GM13976 (cell line): ENCODE measurements at places on chromosomes 5 and 9.

- no peak for DNase-seq
Measured at GRCh38 chr9:105082843-105083242, 154.9 kb upstream of the ABCA1 start.

DNA sequence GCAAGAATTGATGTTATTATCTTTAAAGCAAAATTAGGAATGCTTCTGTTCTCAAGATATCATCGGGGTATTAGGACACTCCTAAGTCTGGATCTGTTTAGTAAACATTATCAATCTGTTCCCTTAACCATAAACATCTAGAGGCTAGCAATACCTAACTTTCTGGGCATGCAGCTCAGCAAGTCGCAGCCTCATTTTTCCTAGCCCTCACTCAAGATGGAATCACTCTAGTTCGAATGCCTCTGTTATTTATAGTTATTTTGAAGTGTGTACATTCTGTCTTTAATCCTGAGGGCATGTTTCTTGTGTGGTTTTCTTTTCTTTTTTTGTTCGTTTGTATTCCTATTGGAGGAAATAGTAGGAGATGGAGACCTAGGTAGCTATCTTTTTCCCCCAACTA is 66.9 kb downstream of the FER start:
- no peak for DNase-seq

DNA sequence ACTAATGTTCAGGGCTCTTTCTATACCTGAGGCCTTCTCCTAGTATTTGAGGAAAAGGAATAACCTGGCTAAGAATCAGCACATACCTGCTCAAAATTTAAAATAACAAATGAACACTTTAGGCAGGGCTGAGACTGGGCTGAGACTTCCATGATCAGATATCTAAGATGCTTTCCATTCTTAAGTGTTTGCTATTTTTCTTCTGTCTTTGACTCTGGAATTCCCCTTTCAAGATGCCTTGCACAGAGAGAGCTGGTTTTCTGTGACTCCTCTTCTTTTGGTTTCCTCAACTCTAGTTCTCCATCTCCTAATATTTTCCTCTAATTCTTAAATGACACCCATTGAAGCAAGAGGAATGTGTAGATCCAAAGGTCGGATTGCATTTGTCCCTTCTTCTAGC is 61.1 kb downstream of the DPYSL3 start:
- DNase-seq, result no peak

- DNase-seq, result no peak
Measured at GRCh38 chr9:20811872-20812271, 127.8 kb downstream of the FOCAD start.

- no peak for DNase-seq
Measured at GRCh38 chr5:172768573-172769341, 2.2 kb downstream of the DUSP1 start.

DNA sequence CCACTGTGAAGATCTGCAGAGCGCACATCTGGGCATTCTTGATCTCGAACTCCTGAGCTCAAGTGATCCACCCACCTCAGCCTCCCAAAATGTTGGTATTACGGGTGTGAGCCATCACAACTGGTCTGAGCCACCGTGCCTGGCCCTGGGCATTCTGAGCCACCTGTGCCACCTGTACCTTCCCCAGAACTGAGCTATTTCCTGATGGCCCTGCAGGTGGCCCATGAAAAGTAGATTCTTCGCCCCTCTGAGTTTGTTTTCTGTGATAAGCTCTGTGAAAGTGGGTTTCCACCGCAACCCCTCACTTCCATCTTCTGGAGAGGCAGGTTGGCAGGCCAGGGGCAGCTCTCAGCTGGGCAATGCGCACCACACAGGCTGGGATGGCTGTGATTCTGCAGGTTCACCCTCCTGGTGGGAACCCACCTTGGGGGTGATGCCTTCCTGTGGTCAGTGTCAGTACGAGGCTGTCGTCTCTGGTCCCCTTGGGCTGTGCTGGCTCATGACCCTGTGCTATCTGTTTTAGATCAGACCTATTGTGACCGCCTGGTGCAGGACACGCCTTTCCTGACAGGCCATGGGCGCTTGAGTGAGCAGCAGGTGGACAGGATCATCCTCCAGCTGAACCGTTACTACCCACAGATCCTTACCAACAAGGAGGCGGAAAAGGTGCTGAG is 11.3 kb downstream of the CARD19 start:
- no peak for DNase-seq

DNA sequence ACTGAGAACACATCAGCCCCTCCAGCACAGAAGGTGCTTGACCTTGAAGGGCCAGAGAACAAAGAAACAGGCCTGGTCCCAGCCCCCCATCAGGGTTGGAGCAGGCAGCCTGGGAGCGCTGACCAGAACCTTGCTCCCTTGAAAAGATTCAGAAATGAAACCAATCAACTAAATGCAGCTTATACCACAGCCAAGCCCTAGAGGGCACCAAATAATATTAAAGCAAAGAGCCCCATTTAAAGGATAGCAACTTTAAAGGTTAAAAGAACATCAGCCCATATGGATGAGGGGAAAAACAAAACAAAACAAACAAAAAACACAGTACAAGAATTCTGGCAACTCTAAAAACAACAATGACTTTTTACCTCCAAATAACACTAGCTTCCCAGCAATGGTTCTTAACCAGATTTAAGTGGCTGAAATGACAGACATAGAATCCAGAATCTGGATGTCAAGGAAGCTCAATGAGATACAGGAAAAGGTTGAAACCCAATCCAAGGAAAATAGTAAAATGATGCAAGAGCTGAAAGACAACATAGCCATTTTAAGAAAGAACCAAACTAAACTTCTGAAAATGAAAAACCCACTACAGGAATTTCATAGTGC is 471.9 kb downstream of the MTRR start:
- DNase-seq, result no peak

DNA sequence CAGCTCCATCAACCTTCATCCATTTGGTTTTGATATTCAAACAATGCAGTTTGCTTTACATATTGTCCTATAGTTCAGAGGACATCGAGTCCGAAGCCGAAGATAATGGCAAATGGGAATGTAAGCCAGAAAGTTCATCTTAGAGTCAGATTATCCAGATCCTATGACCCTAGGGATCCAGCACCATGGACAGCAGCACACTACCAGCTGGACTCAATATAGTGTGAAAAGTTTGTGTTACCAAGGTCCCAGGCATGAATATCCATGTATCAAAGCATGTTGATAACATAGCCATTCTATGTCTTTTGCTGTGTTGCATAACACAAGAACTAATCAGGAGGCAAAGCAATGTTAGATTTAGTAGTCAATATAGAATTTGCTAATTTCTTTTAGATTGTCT is 46.3 kb downstream of the FSTL4 start:
- DNase-seq, result no peak

DNA sequence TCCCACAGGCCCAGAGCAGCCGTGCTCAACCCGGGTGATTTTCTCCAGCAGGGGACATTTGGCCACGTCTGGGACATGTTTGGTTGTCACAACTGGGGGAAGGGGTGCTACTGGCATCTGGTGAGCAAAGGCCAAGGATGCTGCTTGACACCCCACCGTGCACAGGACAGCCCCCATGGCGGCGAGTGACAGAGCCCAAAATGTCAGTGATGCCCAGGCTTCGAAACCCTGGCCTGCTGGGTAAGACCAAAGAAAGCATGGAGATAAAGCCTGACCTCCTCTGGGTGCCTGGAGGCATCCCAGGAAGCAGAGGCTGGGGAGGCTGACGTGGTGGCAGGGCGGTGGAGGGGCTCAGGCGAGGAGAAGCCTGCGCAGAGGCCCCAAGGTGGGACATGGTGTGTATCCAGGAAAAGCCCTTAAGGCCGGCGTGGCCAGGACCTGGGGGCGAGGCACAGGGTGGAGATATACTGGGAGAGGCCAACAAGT is 66.4 kb downstream of the ZNF354C start:
- no peak for DNase-seq

- no peak for DNase-seq
Measured at GRCh38 chr9:101736717-101737116, 1.7 kb downstream of the GRIN3A start.

DNA sequence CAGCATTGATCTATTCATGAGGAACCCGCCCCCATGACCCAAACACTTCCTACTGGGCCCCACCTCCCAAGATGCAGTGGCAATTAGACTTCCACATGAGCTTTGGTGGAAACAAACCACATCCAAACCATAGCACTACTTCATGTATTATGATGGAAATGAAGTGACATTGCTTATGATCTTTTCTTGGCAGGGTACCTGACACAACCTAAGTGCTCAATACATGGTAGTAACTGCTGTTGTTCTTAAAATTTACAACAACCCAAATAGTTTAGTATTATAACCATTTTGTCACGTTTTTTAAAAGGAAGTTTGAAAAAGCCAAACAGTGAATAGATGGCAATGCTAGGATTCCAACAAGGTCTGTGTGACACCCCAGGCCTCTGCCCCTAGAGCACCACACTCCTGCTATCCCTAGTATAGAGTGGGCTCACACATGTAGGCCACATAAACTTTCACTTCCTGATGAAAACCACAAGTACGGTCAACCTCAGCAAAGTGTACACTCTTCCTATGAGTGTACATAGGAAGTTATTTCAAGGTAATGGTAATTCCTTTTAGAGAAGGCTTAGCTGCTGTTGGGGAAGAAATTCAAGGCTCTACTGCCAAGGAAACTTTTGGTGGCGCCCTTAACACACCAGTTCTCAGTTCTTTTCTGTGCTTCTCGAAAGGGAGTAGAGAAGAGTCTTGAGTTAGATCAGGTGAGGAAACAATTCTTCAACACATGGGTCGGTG is 97.6 kb downstream of the ARSB start:
- DNase-seq, result peak; percentile 49

- peak; percentile 45 for DNase-seq
Measured at GRCh38 chr5:142915813-142916424, 145.7 kb downstream of the ARHGAP26 start.

GRCh38 chr9:28866951-28867350 is 1293.7 kb upstream of the C9orf72 start:
- DNase-seq, result no peak

- DNase-seq, result no peak
Measured at GRCh38 chr5:109844695-109845094, 155.0 kb downstream of the MAN2A1 start.

GRCh38 chr9:31390403-31391025 is 993.9 kb upstream of the ACO1 start:
- DNase-seq, result no peak

GRCh38 chr9:132283863-132284262 is 70.9 kb downstream of the SETX start:
- no peak for DNase-seq

- DNase-seq, result no peak
Measured at GRCh38 chr9:113890704-113891103, 14.6 kb downstream of the ZNF618 start.

DNA sequence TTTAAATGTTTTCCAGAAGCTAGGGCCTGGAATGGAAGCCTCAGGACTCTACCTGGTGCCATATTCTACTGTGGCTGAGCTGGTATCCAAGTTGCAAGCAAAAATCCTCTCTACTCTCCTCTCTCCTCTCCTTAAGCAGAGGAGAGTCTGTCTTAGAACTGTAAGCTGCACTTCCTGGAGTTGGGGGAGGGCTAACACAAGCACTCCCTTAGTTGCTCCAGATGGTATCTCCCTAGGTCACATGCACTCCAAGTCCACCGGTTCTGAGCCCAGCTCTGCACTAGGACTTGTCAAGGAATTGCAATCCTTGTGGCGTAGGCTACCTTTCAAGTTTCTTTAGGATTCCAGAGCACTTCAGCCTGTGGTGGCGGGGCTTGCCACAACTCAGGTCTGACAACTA is 513.9 kb upstream of the RGMB start:
- no peak for DNase-seq

- peak; percentile 91 for DNase-seq
Measured at GRCh38 chr9:5437254-5438216, at the start of gene PLGRKT. Gene PLGRKT, minus strand, starts transcription at chr9:5437925. Its CDS starts 5,948 bp downstream, at chr9:5431977.

- DNase-seq, result no peak
Measured at GRCh38 chr5:102229685-102230084, 66.4 kb downstream of the SLCO4C1 start.

DNA sequence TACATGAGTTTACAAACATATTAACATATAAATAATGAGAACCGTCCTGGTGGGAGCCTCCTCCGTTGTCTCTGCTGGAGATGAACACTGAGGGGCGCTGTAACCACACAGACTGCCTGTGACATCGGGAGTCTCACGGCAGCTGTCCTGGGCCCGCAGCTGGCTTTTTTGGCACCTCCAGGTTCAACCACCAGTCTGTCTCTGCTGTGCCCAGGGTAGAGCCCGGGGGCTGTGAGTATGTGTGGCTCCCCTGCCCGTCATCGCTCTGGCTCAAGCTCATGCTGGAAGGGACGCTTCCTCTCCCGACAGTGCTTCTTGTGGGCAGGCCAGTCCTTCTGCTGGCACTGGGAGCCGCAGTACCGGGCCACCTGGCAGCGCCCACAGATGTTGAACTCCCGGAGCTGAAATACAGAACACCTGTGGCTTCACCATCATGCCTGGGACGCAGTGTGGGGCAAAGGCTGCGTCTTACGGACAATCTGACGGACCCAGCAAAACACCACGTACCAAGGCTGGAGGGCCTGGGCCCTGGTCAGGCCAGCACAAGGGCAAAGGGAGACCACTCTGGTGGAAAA is 3.6 kb upstream of the DPH7 start:
- DNase-seq, result no peak

DNA sequence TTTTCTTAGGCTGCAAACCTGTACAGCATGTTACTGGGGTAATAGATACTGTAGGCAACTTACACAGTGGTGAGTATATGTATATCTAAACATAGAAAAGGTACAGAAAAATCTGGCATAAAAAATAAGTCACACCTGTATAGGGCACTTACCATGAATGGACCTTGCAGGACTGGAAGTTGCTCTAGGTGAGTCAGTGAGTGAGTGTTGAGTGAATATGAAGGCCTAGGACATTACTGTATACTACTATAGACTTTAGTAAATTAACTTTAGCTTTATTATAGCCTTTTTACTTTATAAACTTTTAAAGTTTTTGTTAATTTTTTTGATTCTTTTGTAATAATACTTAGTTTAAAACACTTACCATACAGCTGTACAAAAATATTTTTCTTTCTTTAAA is 51.3 kb downstream of the DENND4C start:
- DNase-seq, result no peak

GRCh38 chr5:179316111-179316551 is 29.1 kb downstream of the ADAMTS2 start:
- DNase-seq, result no peak

DNA sequence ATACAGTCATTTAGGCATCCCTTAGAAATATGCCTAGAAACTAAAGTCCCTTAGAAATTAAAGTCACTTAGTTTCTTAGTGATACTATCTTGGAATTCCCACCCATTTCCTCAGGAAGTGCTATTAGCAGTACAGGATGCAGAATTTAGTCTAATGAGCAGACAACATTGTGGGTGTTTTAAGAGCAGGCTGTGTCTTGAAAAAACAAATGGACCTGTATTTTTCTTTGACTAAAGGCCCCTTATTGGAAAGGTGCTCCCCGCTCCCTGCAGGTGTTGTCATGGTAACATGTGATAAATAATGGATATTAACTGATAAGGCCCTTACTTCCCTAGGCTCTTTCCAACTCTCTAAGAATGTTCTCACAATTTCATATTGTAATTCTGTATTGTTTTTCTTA is 38.8 kb upstream of the STARD4 start:
- DNase-seq, result no peak
